ENCODE measurements at places on chromosomes 5 and 9.

- no peak for DNase-seq
These were observed 32.1 kb downstream of the LCP2 start for GRCh38 chr5:170265522-170265921.

GRCh38 chr9:61666310-61666709 lies 476.5 kb downstream of the SPATA31A7 start:
- no peak for DNase-seq

DNA sequence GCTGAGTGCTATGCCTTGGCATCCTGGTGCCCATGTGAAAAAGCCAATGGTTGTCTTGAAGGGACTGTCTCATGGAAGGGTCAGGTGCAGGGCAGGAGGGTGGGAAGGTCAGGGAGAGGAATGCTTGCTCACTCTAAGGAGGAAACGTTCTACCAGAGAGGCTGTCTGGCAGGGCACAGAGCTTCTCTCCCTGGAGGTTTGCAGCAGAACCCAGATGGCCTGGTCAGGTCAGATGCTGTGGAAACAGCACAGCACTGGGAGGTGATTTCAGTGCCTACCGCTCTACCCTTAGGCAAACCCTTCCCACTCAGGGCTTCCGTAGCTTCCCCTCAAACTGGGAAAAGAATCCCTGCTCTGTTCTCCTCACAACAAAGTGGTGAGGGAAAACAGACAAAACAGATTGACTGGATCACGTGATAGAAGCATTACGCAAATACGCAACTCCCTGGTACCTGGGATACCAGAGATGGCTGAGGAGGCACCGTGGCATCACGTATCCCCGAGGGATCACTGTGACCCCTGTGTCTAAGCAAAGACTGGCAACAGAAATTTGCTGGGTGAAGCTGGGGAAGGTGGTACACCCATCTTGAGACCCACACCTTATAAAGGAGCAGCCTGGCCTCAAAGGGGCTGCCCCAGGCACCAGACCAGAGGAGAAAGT lies 3.9 kb upstream of the MGAT1 start:
- DNase-seq, result no peak

- DNase-seq, result no peak
These were observed 63.4 kb downstream of the RAPGEF1 start for GRCh38 chr9:131676431-131676972.

DNA sequence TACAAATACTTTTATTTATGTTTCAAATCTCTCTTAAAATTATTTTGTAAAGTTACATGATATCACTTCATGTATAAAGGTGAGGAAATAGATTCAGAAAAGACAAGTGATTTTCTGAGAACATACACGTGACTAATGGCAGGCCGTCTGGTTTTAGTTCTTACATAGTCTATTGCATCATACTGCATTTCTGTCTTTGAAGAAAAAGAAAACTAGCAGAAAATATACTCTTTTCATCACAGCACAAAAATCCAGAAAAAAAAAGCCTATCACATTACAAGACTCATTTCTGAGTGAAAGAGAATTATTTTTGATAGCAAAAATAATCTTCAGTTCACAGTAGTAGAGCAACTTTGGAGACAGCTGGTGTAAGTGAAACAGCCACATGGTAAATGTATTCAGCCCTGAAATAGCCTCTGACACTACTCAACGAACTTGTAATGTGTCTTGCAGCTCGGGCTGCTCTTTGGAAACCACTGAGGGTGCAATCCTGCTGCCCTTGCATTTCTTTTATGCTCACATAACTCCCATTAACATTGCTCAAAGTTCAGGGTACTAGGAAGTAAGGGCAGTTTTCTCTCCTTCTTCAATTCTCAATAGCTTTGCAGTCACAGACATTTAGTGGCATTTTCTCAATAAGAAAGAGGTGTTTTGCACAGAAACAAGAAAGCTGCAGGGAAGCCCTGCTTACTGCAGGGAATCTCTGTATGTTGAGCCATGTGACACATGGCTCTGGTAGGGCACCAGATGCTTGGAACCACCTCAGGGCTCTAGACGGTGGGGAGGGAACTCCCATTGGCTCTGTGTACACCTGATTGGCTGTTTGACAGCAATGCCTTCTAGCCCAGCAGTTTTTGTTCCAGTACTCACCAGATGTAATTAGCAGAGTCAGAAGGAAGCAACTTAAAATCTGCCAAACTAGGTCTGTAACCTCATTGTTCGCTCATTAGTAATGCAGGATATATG lies 845.3 kb upstream of the PTPRD start:
- DNase-seq, result no peak

GRCh38 chr5:169551146-169551545 lies 32.4 kb upstream of the SPDL1 start:
- DNase-seq, result no peak

GRCh38 chr5:107631805-107632362 lies 38.9 kb downstream of the EFNA5 start:
- no peak for DNase-seq

DNA sequence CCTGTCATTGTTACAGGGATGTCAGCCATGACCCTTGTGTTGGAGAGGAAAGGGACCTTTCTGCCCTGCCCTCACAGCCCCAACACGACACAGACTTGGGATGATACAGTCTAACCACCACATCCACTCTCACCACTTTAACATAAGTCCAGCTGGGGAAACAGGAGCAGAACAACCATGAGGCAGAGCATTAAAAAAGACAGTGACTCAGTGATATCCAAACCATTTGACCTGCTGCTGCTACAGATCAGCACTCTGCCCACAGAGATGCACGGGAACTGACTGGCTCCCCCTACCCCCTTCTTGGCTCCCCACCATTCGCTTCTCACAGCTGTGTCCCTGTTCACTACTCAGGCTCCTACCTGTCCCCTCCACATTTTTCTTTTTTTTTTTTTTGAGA lies 458.6 kb downstream of the ZNF608 start:
- DNase-seq, result no peak

DNA sequence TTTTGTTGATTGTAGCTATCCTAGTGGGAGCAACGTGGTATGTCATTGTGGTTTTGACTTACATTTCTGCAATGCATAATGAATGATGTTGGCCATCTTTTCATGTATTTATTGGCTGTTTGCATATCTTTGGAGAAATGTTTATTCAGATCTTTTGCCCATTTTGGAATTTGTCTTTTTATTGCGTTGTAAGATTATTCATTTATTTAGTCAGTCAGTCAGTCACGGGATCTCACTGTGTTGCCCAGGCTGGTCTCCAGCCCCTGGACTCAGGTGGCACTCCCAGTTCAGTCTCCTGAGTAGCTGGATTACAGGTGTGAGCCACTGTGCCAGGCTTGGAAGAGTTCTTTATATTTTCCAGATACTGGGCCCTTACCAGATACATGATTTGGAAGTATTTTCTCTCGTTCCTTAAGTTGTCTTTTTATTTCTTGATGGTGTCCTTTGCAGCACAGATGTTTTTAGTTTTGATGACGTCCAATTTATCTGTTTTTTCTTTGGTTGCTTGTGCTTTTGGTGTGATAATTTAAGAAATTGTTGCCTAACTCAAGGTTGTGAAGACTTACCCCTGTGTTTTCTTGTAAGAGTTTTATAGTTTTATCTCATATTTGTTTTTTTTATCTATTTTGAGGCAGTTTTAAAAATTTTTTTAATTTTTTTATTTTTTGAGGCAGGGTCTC lies 67.1 kb downstream of the EHMT1 start:
- DNase-seq, result peak; percentile 33

GRCh38 chr5:14681236-14681752 lies 16.8 kb downstream of the OTULIN start:
- DNase-seq, result no peak

GRCh38 chr9:69131682-69132081 lies 42.4 kb upstream of the TJP2 start:
- DNase-seq, result peak; percentile 97

GRCh38 chr9:110334871-110335270 lies 2.8 kb downstream of the TXNDC8 start:
- no peak for DNase-seq

GRCh38 chr5:142527664-142528295 lies 158.1 kb downstream of the FGF1 start:
- no peak for DNase-seq

GRCh38 chr5:125054146-125054545 lies 307.7 kb upstream of the ZNF608 start:
- no peak for DNase-seq

- DNase-seq, result no peak
These were observed 12.0 kb downstream of the PBX3 start for GRCh38 chr9:125758986-125759763.

- no peak for DNase-seq
These were observed 649 bp downstream of the AP3B1 start for GRCh38 chr5:78293851-78294247.

DNA sequence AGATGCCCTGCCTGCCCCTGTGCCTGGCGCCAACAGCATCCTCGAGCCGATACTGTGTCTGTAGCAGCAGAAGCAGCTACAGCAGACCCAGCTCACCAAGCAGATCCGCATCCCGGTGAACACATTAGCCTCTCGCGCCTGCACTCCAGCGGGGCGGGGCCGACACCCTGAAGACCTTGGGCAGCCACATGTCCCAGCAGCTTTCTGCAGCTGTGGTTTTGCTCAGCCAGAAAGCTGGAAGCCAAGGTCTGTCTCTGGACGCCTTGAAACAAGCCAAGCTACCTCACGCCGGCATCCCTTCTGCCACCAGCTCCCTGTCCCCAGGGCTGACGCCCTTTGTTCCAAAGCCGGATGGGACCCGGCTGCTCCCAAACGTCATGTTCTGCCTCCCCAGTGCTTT lies 59.6 kb downstream of the ACTBL2 start:
- DNase-seq, result no peak

Data from fibroblast of skin of left quadriceps (primary cell).